CD4-positive, alpha-beta T cell treated with Interleukin-15 for 1 hour (primary cell): ENCODE measurements at places on chromosomes 4 and X.

DNA sequence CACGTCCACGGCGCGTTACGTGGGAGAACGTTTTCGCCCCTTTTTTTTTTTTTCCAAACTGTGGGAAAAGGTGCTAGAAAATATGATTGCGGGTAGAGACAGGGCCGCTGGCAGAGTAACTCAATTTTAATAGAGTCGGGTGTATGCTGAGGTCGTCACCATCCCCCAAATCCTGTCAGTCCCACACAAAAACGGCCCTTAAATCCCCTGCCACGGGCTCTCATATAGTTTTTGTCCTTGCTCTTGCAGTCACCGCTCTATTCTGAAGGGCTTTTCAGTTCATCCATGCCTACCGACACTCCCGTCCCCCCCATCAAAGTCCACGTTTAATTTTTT, 796 bp upstream of the MED14 start:
- DNase-seq: no peak

DNA sequence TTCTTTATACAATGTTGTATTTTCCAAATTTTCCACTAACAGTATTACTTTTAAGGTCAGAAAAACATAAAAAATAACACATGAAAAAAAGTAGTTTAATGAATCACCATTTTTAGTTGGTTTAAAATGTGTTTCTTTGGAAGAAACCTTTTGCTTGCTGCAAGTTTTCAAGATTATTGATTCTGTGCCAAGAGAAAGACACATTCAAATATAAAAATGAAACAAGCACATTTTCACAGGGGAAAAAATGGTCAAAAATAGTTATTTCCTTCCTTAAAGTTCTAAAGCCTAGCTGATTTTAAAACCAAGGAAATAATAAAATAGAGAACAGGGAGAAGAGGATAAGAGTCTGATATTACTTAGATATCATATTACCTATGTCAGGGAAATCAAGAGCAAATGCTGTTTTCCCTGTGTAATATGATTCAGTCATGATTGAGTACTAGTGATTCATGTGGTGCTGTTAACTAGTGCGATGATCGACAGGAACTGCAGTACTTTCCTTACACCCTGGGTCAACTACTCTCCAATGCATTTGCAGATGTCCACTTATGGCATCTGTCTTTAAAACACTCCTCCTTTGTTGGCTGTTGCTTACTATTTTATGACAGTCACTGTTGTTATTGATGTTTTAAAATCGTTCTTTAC, 103.8 kb downstream of the CAMK2D start:
- DNase-seq: no peak

DNA sequence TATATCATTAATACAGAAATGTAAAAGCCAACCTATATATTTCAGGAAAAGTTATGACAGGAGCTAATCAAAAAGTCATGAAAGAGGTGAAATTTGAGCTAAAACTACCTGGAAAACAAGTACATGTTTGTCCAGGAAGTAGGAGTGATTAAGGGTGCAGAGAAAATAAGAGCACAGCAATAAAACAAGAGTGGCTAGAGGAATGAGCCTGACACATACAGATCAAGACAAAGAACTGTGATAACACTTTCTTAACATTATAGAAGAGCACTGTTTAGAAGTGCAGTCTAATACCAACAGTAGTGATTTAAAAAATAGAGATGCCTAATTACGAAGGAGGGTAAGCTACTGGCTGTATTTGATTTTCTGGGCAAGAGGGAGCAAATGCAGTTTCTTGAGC, 125.1 kb downstream of the WDFY3 start:
- no peak for DNase-seq

- DNase-seq: no peak
Observed at GRCh38 chr4:7073526-7074390, 5.9 kb upstream of the GRPEL1 start.

GRCh38 chr4:102710986-102711385, 49.8 kb downstream of the MANBA start:
- DNase-seq: no peak

DNA sequence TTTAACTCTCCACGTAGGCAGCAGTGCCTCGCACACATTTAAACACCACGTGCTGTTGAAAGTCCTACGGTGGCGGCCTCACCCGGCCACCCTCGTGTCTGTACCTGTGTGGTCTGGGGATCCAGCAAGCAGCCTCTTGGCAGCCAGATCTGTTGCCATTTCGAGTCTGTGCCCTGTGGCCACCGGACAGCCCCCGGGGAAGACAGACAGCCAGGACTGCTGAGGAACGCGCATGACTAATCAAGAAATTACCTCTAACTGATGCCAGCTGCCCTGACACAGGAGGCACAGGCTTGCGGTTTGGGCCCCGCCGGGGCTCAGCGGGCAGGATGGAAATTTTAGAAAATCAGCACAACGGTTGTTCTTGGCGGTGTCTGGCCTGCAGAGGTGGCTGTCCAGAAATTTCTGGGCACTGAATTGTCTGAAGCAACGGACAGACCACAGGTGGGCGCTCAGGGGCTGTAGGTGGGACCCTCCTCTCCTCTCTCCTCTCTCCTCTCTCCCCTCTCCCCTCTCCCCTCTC, 15.6 kb upstream of the ASMTL start:
- peak; percentile 82 for DNase-seq

DNA sequence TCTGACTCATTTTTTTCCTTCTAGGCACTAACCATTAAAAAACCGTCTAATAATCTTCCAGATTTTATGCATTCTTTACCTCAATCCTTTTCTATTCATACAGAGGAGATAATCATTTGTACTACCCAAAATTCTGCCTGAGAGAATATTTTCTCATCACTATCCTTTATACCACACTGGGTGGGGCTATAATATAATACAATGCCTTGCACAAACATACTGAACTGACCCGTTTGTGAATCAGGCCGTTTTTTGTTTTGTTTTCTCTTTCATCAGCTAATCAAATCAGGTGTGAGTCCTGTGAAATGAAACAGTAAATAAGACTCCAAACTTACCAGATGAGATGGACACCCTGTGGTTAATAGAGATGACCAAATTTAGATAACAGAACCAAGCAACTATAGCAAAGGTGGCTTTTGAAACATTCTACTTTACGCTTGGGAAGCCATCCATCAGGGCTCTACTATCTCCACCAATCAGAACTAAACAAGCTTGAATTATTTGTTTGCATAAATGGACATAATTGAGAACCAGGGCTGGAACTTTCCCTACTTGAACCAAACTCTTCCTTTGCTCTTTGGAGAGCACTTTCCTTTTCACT, 573.0 kb downstream of the GABRG1 start:
- no peak for DNase-seq

DNA sequence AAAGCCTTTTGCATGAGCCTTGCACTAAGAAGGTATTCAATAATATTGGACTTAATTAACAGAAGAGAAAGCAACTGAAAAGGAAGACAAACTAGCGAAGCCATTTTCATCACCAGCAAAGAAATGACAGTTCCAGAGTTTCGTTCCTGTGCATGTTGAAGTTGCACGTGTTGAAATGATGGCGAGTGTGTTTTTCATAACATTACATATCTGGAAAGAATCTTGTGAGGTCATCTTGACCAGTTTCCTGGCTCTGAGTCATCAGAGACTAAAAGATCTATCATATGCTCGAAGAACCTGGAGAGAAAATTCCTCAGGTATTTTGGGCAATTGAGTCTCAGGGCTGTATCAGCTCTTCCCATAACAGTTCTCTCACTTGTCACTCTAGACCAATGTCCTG, 106.2 kb upstream of the MAML3 start:
- DNase-seq: no peak

DNA sequence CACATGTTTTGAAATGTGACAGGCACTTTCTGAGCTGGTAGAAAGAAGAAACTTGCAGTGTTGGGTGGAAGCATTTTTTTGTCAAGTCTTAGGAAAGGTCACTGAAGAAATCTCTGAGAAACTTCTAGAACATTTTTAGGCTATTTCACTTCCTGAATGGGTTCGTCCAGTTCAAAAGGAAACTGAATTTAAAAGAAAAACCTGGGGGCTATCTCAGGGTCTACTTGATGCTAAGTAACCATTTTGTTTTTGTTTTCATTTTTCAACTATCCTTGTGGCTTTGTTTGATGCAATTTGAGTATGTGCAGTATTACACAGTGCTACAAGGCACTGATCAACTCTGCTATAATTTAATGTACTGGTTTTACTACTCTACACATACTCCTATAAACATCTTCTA, 34.0 kb upstream of the AMOT start:
- DNase-seq: no peak

- DNase-seq: no peak
Observed at GRCh38 chr4:16843831-16844508, 54.5 kb downstream of the LDB2 start.

DNA sequence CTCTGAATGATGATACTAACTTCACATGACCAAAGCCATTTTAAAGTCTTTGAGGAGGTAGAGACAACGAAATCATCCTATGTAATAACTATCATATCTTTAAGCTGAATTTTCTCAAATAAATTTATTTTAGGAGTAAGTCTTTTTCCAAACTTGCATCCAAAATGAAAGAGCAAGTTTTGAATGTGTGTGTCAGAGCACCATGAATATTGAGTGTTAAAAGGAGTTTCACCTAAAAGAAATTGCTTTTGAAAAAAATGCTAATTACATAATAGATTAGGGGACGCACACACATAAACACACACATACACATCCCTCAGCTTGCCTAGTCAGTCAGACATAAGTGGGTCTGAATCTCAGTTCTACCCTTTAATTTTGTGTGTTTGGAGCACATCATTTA, 1.9 kb downstream of the ANK2 start:
- no peak for DNase-seq

GRCh38 chrX:151516538-151517187, 46.8 kb upstream of the PASD1 start:
- no peak for DNase-seq

DNA sequence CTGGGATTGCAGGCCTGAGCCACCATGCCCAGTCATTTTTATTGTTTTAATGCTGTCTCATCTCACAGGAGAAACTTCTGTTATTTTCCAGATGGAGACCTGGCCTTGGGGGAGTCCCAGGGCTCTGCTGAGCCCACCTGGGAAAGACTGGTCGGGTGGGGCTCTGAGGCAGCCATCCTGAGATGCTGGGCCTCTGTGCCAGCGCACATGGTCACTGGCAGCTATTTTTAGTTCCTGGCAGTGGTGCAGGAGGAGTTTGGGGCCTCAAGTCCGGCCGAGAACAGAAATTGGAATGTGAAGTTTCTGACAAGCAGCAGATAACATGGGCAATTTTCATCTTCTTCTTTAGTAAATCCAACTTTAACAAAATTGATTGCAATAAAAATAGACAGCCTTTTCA, 44.5 kb downstream of the SORCS2 start:
- no peak for DNase-seq

DNA sequence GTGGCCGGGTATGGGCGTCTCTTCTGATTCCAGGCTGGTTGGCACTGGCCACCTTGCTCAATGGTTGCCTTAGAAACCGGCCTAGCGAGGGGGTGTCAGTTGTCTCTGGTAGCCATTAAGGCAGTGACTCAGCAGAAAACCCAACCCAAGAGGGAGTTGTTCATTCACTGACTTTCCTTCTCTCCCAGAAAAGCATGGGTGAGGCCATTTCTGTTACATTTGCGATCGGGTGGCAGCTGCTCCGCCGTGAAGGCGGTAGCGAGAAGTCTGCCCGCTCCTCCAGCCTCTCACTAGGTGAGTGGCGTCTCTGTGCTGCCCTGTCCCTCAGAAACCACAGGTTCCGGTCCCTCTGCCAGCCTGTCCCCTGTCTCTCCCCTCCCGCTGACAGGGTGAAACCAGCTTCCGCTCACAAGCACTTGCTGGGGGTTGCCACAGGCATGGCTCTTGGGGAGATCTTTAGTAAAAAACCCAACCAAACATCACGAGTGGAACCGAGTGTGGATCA, 17.4 kb downstream of the IRAK1 start:
- DNase-seq: peak; percentile 73

- DNase-seq: no peak
Observed at GRCh38 chr4:127400731-127401346, 231.9 kb upstream of the INTU start.

DNA sequence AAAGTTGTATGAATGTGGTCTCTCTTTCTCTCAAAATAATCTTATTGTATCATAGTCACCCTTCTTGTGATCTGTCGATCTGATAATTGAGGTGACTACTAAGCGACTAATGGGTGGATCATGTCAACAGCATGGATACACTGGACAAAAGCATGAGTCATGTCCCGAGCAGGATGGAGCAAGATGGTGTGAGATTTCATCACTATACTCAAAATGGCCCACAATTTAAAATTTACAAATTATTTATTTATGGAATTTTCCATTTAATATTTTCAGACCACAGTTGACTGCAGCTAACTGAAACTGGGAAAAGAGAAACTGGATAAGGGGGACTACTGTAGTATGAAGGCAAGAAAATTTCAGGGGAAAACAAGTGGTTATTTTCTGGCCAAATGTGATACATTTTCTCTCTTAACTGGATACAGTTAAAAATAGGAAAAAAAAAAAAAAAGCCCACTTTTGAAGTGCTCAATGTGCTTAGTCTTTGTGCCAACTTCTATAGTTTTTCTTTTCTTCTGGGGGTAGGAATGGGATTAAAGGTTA, 25.3 kb downstream of the FAM241A start:
- no peak for DNase-seq

- DNase-seq: no peak
Observed at GRCh38 chr4:25368315-25368714, 8.7 kb upstream of the ANAPC4 start.

DNA sequence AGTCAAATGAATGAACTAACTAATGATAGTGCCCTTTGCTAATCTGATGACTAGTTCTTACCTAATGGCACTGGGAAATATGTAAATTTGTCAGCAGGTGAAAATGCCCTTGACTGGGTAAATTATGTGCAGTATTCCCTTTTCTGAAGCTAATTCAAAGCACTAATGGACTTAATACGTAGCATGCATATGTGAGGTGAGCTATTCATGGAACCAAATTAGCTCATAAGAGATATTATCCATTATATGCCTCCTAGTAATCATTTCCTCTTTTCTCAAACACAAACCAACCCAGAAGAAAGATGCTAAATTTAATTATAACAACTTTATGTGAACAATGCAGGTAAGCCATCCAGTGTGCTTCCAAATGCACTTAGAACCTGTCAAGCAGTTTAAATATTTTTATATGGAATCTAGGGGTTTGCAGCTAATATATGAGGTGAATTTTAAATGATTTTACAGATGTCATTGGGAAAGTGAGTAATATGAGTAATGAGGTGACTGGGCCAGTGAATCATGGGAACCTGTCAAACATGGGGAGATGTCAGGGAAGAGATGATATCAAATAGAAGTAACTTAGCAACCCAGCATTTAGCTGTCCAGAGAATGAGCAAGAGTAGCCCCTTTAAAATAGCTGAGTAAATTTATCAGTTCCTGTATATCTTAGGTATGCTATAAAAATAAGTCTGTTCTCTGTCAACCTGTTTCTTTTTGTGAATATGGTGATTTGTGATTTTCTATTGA, 315.0 kb downstream of the AFF2 start:
- no peak for DNase-seq

- no peak for DNase-seq
Observed at GRCh38 chrX:154057791-154058190, 38.1 kb upstream of the IRAK1 start.
